Placental pericyte (primary cell): ENCODE measurements at places on chromosomes 1 and 21. TPM values are rescaled to one million over a fixed set of nuclear protein-coding genes. Genes with fewer than 3 reads are reported as not detected.

The PYCR2 gene
- 39.6 and 47.4 TPM in 2 replicates for total RNA-seq

The SLC19A1 gene
- total RNA-seq: 6.1 and 17.6 TPM in 2 replicates

The FCRLA gene
- 0.22 and 3.6 TPM in 2 replicates for total RNA-seq

The CELA3A gene
- not detected in 2 replicates for total RNA-seq

The PALMD gene
- total RNA-seq: 1.4 TPM in 1 of 2 replicates, not detected in the other

The NPHS2 gene
- total RNA-seq: not detected in 2 replicates

The ARF1 gene
- 477 and 567 TPM in 2 replicates for total RNA-seq

The CDA gene
- 0.66 and 2.0 TPM in 2 replicates for total RNA-seq

The ADAMTSL4 gene
- 1.9 and 2.4 TPM in 2 replicates for total RNA-seq

The KIF2C gene
- 1.3 and 62.0 TPM in 2 replicates for total RNA-seq

The LCE1B gene
- not detected in 2 replicates for total RNA-seq

The ASCL5 gene
- not detected in 2 replicates for total RNA-seq

The IFI16 gene
- total RNA-seq: 68.6 and 98.3 TPM in 2 replicates

The CACNA1S gene
- total RNA-seq: not detected in 2 replicates

The RXFP4 gene
- total RNA-seq: not detected in 2 replicates

The DNAJC28 gene
- total RNA-seq: 0.86 and 1.8 TPM in 2 replicates

The TCP10L gene
- not detected in 2 replicates for total RNA-seq

The TCHHL1 gene
- total RNA-seq: not detected in 2 replicates

The CHIA gene
- not detected in 2 replicates for total RNA-seq

The RHEX gene
- not detected in 2 replicates for total RNA-seq

The TMOD4 gene
- total RNA-seq: not detected in 2 replicates

The EPS8L3 gene
- total RNA-seq: not detected in 2 replicates

The UBE2G2 gene
- total RNA-seq: 83.2 and 95.3 TPM in 2 replicates

The SLC1A7 gene
- 0.14 and 3.7 TPM in 2 replicates for total RNA-seq

The RAP1GAP gene
- 0.22 TPM in 1 of 2 replicates, not detected in the other for total RNA-seq

The BARHL2 gene
- not detected in 2 replicates for total RNA-seq

The PIGR gene
- total RNA-seq: not detected in 2 replicates

The LMOD1 gene
- 5.4 and 5.9 TPM in 2 replicates for total RNA-seq

The SAMSN1 gene
- total RNA-seq: 0.14 TPM in 1 of 2 replicates, not detected in the other

The NTPCR gene
- 8.1 and 13.3 TPM in 2 replicates for total RNA-seq

The TNN gene
- total RNA-seq: not detected in 2 replicates

The AMY2B gene
- total RNA-seq: 0.66 and 1.9 TPM in 2 replicates

The GBP6 gene
- not detected in 2 replicates for total RNA-seq

The AKNAD1 gene
- total RNA-seq: not detected in 2 replicates

The SLC44A3 gene
- 0.29 and 1.5 TPM in 2 replicates for total RNA-seq

The INAVA gene
- total RNA-seq: 0.14 and 0.44 TPM in 2 replicates
